HL-60 (cell line): ENCODE measurements at places on chromosomes 3 and 15.

DNA sequence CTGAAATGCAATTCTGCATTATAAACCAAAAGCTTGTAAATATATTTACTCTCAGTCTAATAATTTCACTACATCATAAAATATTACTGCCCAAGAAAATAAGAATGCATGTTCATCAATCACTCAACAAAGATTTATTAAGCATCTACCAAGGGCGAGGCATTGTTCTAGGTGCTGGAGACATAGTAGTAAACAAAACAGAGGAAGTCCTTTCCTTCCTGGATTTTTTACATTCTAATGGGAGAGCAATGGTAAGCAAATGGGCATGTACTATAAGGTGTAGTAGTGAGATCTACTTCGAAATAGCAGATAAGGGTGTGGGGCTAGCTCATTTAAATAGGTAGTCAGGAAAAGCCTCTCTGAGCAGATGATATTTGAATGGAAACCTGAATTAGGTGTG lies 10.8 kb upstream of the ZFYVE19 start:
- DNase-seq = no peak

DNA sequence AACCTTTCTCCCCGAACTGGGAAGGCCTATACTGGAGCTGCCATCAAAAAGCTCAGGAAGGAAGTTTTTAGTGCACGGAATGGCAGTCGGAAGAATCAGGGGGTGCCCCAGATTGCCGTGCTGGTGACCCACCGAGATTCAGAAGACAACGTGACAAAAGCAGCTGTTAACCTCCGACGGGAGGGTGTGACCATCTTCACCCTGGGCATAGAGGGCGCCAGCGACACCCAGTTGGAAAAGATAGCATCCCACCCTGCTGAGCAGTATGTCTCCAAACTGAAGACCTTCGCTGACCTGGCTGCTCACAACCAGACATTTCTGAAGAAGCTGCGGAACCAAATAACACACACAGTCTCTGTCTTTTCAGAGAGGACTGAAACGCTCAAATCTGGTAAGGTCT lies 48.2 kb downstream of the COL6A6 start:
- DNase-seq = no peak

DNA sequence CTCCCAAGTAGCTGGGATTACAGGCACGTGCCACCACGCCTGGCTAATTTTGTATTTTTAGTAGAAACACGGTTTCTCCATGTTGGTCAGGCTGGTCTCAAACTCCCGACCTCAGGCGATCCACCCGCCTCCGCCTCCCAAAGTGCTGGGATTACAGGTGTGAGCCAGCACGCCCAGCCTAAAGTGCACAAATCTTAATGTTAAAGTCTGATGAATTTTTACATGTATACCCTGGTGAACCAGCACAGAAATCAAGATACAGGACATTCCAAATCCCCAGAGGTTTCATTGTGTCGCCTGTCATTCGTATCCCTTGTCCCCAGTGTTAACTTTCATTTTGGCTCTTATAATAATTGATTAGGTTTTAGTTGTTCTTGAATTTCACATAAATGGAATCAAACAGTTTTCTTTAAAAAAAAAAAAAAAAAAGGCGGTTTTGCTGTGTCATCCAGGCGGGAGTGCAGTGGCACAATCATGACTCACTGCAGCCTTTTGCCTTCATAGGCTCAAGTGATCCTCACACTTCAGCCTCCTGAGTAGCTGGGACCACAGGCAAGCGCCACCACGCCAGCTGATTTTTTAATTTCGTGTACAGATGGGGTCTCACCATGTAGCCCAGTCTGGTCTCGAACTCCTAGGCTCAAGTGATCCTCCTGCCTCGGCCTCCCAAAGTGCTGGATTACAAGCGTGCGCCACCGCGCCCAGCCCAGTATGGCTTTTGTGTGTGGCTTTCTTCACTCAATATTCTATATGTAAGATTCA lies 1.5 kb upstream of the TM4SF19 start:
- peak; percentile 38 for DNase-seq

DNA sequence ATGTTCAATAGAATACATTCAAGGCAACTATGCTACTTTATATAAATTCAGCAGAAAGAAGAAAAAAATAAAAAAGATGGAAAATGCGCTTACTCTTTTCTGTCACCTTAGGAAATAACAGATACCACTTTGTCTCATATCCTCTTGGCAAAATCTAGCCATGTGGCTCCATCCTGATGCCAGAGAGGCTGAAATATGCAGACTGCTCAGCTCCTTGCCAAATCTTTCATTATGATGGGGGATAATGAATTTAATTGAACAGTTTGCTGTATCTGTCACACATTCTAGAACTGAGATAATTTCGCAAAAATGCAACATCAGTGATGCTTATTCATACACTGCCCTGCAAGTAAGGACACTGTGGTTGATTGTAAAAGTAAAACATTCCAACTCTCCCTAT lies 1081.5 kb downstream of the PLOD2 start:
- no peak for DNase-seq

DNA sequence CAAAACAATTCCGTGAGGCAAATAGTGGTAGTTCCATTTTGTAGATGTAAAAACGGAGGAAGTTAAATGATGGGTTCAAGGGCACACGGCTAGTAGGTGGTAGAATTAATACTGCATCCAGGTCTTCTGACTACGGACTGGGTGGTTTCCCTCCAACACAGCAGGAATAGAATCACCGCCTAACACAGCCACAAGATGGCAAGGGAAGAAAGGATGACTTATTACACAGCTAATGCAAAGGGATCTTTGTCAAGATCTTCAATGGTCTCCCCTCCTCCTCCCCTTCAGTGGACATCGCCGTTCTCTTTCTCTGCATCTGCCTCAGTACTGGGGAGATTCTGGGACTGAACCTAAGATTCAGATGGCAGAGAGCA lies 524 bp upstream of the TOPBP1 start:
- no peak for DNase-seq

GRCh38 chr3:14549256-14549919 lies 9.2 kb upstream of the GRIP2 start:
- no peak for DNase-seq

GRCh38 chr3:2468816-2469215 lies 370.1 kb downstream of the CNTN4 start:
- no peak for DNase-seq

GRCh38 chr3:12748477-12748876 lies 10.6 kb downstream of the TMEM40 start:
- DNase-seq = no peak

GRCh38 chr3:108334701-108335100 lies 38.4 kb downstream of the HHLA2 start:
- no peak for DNase-seq
